ENCODE measurements at places on chromosomes 12 and 14. TPM values are rescaled to one million over a fixed set of nuclear protein-coding genes. Genes with fewer than 3 reads are reported as not detected.

PIK3C2G gene
- not detected for total RNA-seq

DNA sequence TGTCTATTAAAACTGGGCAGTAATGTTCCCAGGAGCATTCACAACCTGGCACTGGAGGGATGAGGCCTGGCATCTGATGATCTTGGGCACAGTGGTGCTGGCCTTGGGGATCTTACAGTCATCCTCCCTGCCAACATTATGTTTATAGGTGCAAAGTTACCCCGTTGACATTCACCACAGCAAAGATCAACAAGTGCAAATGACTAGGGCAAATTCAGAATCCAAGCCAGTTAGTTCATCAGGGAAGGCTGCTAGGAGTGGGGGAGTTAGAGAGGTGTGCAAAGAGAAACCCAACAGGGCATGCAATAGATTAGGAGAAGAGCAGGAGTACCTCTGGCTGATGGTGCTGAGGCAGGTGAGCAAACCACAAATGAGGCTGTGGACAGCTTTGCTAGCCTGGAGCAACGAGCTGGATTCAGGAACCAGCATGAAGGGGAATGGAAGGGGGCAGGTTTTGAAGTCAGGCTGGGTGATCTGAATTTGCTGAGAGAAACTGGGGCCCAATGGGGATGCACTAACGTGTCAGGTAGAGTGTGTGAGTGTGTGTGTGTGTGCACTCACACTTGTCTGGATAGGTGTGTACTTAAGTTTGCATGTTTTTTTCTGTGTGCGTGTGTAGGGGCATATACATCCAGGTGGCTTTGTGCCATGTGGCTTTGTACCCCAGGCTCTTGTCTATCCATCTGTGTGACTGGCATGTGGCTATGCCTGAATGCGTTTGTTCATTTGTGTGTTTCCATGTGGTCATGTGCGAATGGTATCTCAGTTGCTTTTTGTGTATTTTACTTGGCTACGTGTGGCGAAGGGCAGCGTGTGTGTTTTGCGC is 1.6 kb downstream of the CISTR start:
- no peak overlapping the region for H3K27ac ChIP-seq
- no peak for DNase-seq
- H3K36me3 ChIP-seq, result no peaks in the 10 kb centered on the region
- H3K4me3 ChIP-seq, result no peak overlapping the region

GRCh38 chr14:77498984-77499527 is 440 bp upstream of the ISM2 start:
- DNase-seq, result peak; percentile 63
- H3K4me3 ChIP-seq, result peak overlapping the region; percentile 77
- peaks cover 4% of the 10 kb centered on the region for H3K4me1 ChIP-seq
- no peaks in the 10 kb centered on the region for H3K36me3 ChIP-seq
- no peak overlapping the region for H3K27ac ChIP-seq

GRCh38 chr14:89811954-89812575 is 142.5 kb downstream of the EFCAB11 start:
- no peak for DNase-seq
- no peaks in the 10 kb centered on the region for H3K27me3 ChIP-seq
- no peak overlapping the region for H3K27ac ChIP-seq
- H3K36me3 ChIP-seq, result no peaks in the 10 kb centered on the region

GRCh38 chr12:851343-851742 is 98.2 kb downstream of the RAD52 start:
- no peaks in the 10 kb centered on the region for H3K36me3 ChIP-seq
- H3K27me3 ChIP-seq, result no peaks in the 10 kb centered on the region
- no peak for DNase-seq

USP15 gene
- total RNA-seq, result 42.9 TPM

NPFF gene
- not detected for total RNA-seq

- H3K27ac ChIP-seq, result no peak overlapping the region
- no peaks in the 10 kb centered on the region for H3K27me3 ChIP-seq
- no peak for DNase-seq
- no peak overlapping the region for H3K4me3 ChIP-seq
- H3K4me1 ChIP-seq, result no peaks in the 10 kb centered on the region
Observed at GRCh38 chr14:105358140-105358846, 40.0 kb upstream of the TEX22 start.

DNA sequence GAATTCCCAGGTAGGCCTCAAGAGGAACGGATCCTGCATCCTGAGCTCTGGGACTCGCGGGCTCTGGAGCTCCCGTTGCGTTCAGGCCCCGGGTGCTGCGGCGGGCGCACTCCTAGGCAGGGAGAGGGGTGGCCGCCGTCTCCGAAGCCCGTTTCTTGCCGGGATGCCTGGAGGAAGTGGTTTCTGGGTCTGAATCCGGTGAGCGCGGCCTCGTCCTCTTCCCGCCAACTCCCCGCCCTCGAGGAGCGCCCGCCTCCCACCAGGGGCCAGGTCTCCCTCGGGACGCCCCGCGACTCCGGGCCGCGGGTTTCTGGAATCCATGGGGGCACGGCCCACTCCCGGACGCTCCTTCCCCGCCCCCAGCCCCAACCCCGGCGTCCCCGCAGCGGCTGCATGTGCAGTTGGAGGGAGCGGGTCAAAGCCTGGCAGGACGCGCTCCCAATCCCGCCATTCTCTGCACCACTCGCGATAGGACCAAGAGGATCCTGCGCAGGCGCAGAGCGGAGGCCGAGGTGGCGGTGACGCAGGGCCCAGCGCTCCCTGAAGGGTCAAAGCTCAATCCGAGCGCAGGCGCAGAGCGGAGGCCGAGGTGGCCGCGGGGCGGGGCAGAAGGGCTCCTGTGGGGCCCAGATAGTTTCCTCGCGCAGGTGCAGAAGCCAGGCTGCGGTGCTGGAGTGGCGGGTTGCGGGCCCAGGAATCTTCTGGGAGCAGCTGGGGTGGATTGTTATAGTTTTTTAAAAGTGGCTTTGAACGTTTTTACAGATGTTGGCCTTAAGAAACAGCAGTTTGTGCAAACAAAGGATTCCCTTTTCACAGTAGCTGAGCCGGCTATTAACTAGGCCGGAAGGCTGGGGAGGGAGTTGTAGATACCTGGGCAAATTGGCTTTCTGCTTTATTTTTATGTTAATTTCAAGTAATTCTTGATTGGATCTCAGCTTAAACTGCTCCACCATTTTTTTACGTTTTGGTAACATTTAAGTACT is 796.4 kb downstream of the AACS start:
- no peak for DNase-seq
- H3K27me3 ChIP-seq, result no peaks in the 10 kb centered on the region
- H3K36me3 ChIP-seq, result no peaks in the 10 kb centered on the region

- no peaks in the 10 kb centered on the region for H3K27me3 ChIP-seq
- no peaks in the 10 kb centered on the region for H3K36me3 ChIP-seq
- no peak for DNase-seq
Observed at GRCh38 chr14:105878554-105878953, 352.2 kb downstream of the TMEM121 start.

DNA sequence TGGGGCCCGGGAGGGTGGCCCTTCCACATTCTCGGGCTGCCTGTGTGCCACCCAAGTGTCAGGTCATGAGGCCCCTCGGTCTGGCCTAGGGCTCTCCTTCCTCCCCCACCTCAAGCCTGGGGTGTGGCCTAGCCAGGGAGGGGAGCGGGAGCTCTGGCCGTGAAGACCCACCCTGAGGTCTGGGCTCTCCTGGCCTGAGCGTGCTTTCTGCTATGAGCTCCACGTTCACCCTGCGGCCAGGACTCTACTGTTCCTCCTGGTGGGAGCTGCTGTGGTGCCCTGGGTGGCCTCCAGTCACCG is 12.0 kb downstream of the PACS2 start:
- no peaks in the 10 kb centered on the region for H3K36me3 ChIP-seq
- no peak overlapping the region for H3K4me3 ChIP-seq
- H3K27ac ChIP-seq, result no peak overlapping the region
- H3K27me3 ChIP-seq, result no peaks in the 10 kb centered on the region
- no peaks in the 10 kb centered on the region for H3K4me1 ChIP-seq

B4GALNT3 gene
- 78.1 TPM for total RNA-seq

DNA sequence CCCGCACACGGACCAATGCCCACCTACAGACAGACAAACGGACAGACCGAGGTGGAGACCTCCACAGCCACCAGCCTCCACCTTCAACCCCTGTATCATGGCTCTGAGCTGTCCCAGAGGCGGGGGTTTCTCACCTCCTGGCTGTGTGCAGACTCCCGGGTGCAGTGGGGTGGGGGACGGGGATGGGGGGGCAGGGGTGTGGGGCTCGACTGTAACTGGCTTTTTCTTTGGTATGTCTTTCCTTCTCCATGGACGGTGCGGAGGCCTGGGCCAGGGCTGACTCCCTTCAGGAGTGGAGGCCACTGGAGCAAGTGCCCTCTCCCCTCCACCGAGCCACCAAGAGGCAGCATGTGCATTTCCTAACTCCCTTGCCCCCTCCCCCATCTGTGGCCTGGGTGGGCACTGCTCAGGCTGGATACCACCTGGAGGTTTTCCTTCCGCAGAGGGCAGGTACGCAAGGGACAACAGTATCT is 122.6 kb downstream of the ESRRB start:
- no peaks in the 10 kb centered on the region for H3K4me1 ChIP-seq
- H3K27ac ChIP-seq, result no peak overlapping the region
- no peak overlapping the region for H3K4me3 ChIP-seq

DNA sequence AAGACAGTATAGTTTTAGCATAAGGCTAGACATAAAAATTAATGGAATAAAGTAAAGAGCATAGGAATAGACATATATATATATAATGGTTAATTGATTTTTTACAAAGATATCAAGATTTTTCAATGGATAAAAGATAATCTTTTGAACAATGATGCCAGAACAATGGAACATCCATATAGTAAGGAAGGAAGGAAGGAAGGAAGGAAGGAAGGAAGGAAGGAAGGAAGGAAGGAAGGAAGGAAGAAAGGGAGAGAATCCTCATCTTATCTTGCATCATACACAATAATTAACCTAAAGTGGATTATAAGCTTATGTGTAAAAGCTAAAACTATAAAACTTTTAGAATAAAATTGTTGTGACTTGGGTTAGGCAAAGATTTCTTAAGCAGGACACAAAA is 9.8 kb upstream of the NELL2 start:
- DNase-seq, result no peak
- no peak overlapping the region for H3K27ac ChIP-seq
- no peak overlapping the region for H3K4me3 ChIP-seq
- no peaks in the 10 kb centered on the region for H3K27me3 ChIP-seq
- no peaks in the 10 kb centered on the region for H3K4me1 ChIP-seq

Measured in Caco-2 (cell line).